Stimulated activated CD4-positive, alpha-beta T cell treated with anti-CD3 and anti-CD28 coated beads, Interleukin-15, amount 100 ng/mL, for 1 hour (primary cell): ENCODE measurements at places on chromosomes 2 and 18.

GRCh38 chr18:25726298-25726697, 364.1 kb downstream of the SS18 start:
- no peak for DNase-seq

- no peak for DNase-seq
Observed at GRCh38 chr2:47243596-47244323, 88.7 kb upstream of the STPG4 start.

DNA sequence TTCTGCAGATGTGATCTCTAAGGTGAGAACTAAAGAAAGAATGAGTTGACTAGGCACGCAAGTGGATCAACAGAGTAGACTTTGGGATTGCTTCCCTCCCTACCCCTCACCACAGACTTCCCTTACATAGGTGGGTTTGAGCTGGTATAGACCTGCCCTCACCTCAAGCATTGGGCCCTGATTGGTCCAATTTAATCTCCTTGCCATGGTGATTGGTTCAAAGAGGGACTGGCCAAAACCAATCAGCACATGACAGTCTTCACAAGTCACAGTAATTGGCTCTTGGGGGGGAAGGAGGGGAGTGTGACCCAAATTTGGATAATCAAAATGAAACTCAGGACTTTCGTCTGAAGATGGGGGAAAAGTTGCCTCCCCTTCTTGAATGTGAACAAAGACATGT, 36.6 kb upstream of the LNPK start:
- DNase-seq = no peak

- no peak for DNase-seq
Observed at GRCh38 chr2:61763605-61764034, 90.2 kb downstream of the FAM161A start.

- no peak for DNase-seq
Observed at GRCh38 chr2:28350196-28350595, 42.5 kb upstream of the FOSL2 start.

DNA sequence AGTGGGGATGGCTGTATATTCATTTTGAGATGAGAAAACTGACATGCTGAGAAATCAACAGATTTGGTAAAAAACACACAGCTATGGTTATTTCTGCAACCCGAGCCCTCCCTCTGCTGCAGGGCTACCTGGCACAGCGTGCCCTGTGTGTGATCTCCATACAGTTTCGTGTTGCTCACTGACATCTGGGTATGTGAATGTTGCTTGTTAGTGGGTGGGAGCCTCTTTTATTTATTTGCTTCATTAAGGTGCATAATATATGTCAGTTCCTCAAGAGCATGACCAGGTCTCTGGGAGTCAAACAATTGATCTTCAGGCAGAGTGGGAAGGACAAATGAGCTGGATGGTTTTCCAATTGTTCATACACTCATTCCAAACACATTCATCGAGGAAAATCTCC, 139.1 kb upstream of the FHL2 start:
- no peak for DNase-seq

GRCh38 chr2:146807568-146808168, 1037.2 kb upstream of the ACVR2A start:
- no peak for DNase-seq

DNA sequence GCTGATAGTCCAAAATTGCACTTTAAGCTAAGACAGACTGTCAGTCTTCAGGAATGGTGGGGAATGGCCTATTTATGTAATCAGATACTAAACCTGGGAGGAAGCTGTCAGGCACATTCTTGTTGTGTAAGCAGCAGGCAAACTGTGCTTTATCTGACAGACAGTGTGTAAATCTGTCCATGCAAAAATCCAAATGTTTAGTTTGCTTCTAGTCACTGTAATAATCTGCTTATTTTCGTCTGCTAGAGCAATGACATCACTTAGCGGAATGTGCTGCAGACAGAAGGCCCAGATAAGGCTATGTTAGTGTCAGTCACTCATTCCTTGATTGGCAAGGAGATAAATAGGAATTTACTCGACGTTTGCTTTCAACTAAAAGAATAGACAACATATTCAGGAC, 263.5 kb downstream of the ZNF407 start:
- no peak for DNase-seq

GRCh38 chr18:40197711-40198110, 1757.3 kb upstream of the PIK3C3 start:
- no peak for DNase-seq

DNA sequence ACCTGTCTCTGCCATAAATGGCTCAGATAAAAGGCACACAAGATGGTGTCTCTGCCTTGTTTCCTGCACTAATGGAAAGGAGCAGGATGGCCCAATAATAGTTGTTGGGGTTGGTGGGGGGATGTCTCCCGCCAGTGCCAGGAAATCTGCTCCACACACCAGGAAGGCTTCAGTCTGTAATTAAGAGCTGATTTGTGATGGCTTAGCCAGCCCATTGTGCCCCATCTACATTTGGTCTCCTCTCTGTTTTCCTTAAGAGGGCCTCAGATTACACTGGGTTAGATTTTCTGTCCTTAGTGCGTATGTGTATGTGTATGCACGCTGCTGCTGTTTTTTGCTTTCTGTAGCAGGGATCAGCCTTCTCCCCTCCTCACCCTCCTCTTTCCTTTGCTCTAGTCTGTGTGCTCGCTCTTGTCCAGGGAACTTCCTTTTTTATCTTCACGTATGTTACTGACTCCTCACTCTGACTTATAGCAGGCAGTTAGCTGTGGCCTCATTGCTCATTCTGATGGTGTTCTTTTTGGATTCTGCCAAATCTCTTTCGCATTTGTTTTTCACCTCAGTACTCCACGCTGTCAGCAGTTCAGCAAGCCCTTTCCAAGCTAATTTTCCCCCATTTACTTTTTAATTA, 33.4 kb upstream of the MGAT5 start:
- no peak for DNase-seq

DNA sequence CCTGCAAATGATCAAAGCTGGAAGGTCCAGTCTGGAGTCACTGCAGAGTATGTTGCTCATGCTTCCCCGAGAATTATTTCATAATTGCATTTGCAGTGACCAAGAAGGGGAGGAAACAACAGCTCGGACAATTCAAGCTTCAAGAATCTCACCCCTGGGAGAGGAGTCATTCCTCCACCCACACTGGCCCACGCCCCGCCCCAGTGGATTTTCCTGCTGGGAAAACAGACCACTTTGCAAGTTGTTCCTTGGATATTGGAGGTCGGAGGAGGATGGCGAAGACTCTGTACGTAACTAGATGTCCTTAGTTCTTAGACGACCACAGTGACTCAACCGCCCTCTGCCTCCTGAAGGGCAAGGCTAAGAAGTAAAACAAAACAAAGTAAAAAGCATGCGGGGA, 159.4 kb downstream of the TPO start:
- DNase-seq = no peak

- DNase-seq = no peak
Observed at GRCh38 chr2:45575881-45576280, 35.2 kb downstream of the SRBD1 start.

DNA sequence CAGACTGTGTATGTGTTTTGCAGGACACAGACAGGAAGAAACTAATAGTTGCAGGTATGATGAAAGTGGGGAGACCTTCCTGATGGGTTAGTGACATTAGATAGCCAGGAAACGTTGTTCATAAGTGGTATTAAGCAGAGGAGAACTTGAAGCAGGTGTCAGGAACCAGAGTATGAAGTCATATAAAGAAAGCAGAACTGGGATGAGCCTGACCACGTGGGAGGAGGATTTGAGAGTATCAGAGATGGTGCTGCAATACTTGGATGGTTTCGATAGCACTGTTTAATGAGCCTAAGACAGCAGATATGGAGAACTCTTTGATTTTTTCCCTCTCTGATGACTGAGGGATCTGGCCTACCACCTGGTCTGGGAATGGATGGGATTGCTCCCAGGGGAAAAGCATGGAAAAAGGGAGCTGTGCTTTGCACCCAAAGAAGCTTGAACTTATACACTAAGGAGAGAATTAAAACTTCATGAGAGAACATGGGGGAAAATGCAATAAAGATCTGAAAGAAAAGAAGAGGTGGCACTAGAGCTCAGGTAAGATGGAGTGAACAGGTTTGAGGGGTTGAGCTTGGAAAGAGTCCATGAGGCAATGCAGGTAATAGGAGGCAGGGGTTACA, 226.0 kb upstream of the LRRTM1 start:
- no peak for DNase-seq

DNA sequence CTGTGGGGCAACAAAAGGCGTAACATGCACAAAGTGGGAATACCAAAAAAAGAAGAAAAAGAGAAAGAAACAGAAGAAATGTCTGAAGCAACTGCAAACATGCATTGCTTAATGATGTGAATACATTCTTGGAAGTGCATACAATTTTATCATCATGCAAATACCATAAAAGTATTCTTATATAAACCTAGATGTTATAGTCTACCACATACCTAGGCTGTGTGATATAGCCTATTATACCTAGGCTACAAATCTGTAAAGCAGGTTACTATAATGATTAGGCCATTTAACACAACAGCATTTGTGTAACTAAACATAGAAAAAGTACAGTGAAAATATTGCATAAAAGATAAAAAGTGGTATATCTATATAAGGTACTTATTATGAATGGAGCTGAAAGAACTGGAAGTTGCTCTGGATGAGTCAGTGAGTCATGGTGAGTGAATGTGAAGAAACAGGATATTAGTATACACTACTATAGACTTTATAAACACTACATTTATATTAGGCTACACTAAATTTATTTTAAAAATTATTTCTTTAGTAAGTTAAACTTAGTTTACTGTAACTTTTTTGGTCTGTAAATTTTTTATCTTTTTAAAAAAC, 319.4 kb upstream of the KCNH7 start:
- DNase-seq = no peak

DNA sequence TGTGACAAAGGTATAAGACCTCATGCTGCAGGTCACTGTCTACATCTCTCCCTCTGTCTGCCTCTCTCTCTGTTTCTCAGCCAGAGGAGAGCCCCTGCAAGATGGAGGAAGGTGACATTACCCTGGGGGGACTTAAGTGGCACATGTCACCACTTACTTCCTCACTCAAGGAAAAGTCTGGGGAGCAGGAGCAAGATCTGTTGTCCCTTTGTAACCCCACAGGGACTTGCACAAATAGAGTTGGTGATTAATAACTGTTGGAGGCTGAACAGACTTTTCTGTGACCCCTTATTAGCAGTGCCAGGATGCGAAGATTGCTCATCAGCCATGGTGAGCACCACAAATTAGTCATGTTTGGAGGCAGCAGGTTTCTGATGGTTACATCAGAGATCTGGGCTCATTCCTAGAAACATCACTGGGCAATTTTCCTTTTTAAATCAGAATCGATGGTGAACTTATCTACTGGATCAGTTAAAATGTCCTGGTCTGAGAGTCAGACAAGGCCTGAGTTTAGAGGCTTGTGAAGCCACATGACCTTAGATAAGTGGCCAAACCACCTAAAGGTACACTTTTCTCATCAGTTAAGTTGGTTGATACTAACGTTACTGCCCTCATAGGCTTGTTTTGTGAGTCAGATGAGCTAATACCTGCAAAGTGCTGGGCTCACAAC, 81.2 kb upstream of the LTBP1 start:
- DNase-seq = no peak

DNA sequence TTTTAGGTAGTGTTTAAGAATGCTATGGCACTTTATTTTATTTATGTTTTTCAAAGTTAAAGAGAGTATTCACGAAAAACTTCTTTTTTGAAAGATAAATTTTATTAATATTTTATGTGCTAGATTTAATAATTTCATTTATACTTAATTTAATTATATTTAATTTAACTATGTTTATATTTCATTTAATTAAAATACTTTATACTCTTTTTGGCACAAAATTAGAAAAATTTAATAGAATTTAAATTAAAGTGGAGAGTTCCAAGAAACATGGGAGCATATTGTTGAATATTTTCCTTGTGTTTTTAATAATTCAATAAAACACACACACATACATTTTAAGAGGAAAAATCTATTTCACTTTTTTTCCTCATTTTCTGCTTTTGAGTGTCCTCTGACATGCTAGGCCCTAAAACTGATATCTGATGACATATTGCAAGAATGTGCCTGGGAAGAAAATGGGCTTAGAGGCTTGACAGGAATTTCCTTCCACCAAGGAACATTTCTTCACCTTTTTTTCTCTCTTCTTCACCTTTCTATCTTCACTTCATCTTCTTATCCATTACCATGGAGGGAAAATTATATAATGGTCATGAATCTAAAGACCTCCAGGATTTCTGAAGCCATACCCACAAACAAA, 15.4 kb downstream of the ARHGAP28 start:
- DNase-seq = no peak

GRCh38 chr2:2410987-2411386, 79.9 kb upstream of the MYT1L start:
- DNase-seq = no peak

DNA sequence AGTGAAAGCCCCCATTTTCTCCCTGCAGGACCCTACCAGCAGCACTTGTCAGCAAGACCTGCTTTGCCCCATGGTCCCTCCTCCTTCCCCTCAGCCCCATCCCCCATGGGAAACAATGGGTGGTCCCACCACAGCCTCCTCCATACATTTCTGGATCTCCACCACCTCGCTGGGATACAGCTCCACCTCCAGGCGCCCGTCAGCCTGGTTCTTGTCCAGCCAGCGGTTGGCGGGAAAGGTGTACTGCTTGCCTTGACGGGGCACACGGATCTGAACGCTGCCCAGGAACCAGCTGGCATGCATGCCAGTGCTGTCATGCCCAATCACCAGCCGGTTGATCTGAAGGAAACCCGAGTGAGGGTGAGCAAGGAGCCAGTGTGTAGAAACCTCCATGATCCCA, 90.9 kb downstream of the LOXHD1 start:
- DNase-seq = no peak

GRCh38 chr2:23375448-23375847, 9.5 kb upstream of the KLHL29 start:
- no peak for DNase-seq

DNA sequence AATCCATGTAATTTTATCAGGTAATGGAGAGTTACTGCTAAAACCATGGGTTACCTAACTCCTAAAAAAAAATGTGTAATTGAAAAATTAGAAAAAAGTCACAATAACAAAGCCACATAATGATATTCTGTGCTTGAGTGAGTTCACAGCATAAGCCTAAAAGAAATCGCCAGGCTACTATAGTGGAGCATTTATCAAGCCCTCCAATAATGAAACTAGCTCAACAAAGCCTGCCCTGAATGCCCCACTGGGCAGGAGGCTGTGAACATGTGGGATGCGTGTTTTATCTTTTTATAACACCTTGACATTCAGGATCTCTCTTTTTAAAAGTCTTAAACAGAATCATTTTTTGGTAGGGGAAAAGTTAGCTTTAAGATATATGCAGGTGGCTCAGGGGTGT, 86.3 kb downstream of the KCTD18 start:
- DNase-seq = no peak

GRCh38 chr2:100793982-100794381, 26.0 kb upstream of the NPAS2 start:
- no peak for DNase-seq

GRCh38 chr2:186382932-186383331, 103.1 kb upstream of the ZC3H15 start:
- no peak for DNase-seq

GRCh38 chr2:201977651-201978050, 56.0 kb upstream of the FZD7 start:
- no peak for DNase-seq
